ENCODE measurements at places on chromosomes 7 and 10.

- DNase-seq: no peak
These were observed 38.6 kb upstream of the NCAPG2 start for GRCh38 chr7:158743219-158743618.

DNA sequence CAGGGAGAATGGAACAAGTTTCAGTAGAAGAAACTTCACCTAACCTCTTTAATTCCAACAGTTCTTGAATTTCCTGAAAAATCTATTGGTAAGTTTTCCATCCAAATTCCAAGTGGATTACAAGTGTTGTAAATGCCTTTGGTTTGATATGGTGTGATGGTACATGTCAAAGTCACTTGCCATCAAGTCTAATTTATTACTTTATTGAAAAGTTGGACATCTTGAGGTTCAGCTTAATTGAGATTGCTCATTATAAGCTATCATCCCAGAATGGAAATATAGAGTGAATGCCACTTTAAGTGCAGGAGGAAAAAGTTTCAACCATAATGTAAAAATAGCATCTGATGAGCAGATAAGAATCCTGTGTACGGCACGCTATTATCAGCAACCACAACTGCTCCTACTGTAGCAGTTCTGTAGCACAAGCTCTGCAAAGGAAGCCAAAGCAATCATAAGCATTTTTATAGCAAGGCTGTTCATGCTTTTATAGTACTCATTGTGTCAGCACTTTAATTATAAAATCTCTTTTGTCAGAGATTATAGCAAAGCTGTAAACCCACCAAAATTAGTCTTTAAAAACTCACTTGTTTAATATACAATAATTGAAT, 991.8 kb upstream of the PHF14 start:
- DNase-seq: no peak

- no peak for DNase-seq
These were observed 40.2 kb upstream of the PAX2 start for GRCh38 chr10:100705139-100705538.

GRCh38 chr10:16787361-16787791, 29.8 kb downstream of the RSU1 start:
- DNase-seq: peak; percentile 35
